T-helper 2 cell treated with Interferon-gamma antibody and Interleukin-4, amounts not matched to agents 5 μg/mL and 100 μg/mL, for 36 hours (primary cell): ENCODE measurements at places on chromosomes 5 and 9.

DNA sequence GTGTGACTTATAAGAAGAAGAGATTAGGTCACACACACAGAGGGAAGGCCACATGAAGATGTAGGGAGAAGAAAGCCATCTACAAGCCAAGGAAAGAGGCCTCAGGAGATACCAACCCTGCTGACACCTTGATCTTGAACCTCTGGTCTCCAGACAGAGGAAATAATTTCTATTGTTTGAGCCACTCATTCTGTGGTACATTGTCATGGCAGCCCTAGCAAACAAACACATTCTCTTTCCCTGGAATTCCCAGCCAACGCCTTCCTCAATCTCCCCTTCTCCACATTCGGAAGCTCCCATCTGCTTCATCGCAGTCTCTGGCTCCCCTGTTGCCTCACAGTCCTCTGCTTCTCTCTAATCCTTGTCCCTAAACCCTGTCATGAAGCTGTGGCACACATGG lies 16.7 kb downstream of the PTGS1 start:
- no peak for DNase-seq

GRCh38 chr5:121415270-121415669 lies 436.4 kb upstream of the FTMT start:
- DNase-seq, result no peak

DNA sequence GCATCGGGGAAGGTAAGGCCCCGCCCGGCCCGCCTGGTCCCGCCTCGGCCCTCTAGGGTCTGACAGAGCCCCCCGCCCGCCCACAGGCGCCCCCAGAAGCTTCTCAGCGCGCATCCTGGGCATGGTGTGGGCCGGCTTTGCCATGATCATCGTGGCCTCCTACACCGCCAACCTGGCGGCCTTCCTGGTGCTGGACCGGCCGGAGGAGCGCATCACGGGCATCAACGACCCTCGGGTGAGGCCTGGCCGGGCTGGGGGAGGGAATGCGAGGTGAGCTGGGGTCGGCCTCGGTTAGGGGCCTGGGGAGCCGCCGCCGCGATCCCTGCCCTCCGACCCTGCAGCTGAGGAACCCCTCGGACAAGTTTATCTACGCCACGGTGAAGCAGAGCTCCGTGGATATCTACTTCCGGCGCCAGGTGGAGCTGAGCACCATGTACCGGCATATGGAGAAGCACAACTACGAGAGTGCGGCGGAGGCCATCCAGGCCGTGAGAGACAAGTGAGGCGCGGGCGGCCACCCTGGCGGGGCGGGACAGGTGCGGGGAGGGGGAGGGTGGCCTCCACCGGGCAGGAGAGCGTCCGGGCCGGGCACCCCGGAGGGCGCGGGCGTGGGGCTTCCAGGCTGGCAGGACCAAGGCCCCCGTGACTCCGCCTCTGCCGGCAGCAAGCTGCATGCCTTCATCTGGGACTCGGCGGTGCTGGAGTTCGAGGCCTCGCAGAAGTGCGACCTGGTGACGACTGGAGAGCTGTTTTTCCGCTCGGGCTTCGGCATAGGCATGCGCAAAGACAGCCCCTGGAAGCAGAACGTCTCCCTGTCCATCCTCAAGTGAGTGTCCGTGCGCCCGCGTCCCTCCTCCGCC lies 7.1 kb downstream of the LRRC26 start:
- DNase-seq, result no peak

DNA sequence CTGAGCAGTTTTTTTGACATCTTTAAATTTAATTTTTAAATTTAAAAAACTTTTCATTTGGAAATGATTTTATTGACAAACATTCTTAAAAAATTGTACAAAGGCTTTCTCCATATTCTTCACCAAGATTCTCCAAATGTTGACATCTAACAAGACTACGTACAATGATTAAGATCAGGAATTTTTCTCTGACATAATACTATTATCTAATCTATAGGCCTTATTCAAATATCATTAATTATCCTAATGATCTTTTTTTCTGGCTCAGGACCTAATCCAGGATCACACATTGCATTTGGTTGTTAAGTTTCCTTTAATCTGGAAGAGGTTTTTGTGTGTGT lies 106.1 kb upstream of the OSMR start:
- no peak for DNase-seq

DNA sequence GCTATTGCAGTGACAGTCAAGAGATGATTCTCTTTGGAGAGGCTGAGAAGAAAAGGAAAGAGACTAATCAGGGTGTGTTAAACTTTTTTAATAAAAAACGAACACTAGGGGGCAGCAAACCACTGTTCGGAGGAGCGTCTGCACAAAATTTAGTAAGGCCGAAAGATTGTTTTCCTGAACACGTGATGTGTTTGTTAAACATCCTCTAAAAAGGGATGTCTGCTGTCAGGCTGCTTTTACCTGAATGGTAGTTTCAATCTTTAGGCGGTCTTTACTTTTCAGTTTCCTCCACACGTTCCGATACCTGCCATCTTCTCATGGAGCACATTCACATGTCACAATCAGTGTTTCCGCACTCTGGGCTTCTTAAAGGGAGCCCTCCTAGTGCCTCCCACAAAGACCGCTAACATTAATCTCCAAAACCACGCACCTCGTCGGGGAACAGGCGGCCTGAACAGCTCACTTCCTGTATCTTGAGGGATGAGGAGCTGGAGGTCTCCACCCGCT lies 125.2 kb downstream of the GPBP1 start:
- peak; percentile 40 for DNase-seq

- DNase-seq, result no peak
These were observed 30.6 kb upstream of the IQGAP2 start for GRCh38 chr5:76372323-76373054.

DNA sequence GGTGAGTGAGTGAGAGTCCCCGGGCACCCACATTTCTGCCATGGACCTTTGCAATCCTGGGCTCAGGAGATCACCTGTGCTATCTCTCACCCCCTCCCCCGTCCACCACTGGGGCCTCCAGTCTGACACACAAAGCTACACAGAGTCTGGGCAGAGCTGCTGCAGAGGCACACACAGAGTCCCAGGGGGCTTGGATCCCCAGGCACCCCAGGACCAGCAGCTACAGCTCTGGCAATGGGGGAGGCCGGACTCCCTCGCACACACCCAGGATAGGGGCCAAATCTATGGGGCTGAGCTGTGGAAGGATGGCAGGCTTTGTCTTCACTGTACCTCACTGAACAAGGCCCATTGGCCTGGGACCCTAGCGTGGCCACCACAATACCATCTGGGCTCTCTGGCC lies 328.8 kb downstream of the MAN2A1 start:
- no peak for DNase-seq

- DNase-seq, result no peak
These were observed 285.7 kb downstream of the HCN1 start for GRCh38 chr5:45410304-45410995.

- DNase-seq, result no peak
These were observed 37.8 kb downstream of the EXD3 start for GRCh38 chr9:137385061-137385655.

DNA sequence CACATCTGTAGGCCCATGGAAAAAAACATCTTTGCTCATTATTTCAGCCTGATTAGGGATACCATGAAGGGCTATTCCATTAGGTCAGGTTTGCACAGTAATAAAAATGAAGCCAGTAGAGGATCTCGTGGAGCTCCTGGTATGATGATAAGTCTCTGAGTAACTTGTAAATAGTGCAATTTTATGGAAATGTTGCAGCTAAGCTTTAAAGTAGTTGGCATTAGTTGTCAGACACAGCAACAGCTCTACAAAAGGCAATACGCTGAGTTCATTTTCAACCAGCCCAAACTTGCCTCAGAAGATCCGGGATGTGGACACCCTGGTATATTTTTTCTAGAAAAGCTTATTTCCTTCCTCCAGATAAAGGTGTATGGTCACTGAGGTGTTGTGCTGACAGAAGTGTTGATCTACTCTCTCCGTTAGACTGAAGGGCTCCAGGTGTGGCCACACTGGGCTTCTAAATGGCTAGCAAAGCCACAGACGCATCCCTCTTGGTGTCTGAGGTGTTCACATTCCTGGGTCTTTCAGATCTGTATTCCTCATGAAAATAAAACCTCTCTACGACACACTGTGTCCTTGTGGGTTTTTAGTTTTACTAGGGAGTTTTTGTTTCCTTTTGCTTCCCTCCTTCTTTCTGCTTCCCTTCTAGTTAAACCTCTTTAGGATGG lies 141.6 kb downstream of the GHR start:
- no peak for DNase-seq

GRCh38 chr5:38641003-38641402 lies 84.6 kb upstream of the LIFR start:
- no peak for DNase-seq

GRCh38 chr5:124873188-124873587 lies 126.7 kb upstream of the ZNF608 start:
- DNase-seq, result no peak

- DNase-seq, result no peak
These were observed 22.3 kb downstream of the KIAA1191 start for GRCh38 chr5:176339304-176339703.

DNA sequence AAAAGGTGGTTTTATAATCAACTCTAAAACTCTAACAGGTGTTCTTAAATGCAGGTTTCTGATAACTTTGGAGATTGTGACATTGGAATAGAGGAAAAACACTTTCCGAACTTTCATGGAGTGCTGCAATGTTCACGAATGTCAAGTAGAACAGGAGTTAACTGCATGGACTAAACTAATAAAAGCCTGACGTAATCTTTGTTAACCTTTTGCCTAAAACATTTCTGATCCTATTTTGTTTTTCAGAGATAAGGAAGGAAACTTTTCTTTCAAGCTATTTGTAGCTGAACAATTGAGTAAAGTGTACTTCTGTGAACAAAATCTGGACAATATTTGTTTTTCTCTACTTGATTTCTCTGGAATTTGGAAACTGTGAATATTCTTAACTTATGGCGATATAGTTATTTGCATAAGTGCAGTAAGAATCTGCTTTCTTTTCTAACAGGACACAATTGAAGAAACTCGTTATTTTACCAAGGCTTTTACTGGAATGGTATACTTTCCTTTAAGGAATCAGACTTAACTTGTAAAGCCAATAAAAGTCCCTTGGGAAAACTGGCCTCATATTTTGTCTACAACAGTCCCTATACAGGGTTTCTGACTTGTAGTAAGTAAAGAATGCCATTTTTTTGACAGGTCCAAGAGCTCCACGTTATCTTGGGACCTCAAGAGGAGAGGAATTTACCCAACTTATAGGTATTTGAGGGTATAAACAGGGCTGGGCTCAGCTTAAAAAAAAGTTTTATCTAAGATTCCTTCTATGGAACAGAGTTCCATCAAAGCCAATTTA lies 154.7 kb downstream of the NXNL2 start:
- DNase-seq, result no peak

GRCh38 chr9:69578026-69578425 lies 94.1 kb downstream of the APBA1 start:
- no peak for DNase-seq
